GM23338 (cell line): ENCODE measurements at places on chromosomes 2 and 18. TPM values are rescaled to one million over a fixed set of nuclear protein-coding genes. Genes with fewer than 3 reads are reported as not detected.

Gene FSHR
- not detected in 2 replicates for total RNA-seq

Gene SLC9A4
- total RNA-seq: not detected in 2 replicates

Gene WDR33
- 48.1 and 54.7 TPM in 2 replicates for total RNA-seq

Gene KIF1A
- 183 and 214 TPM in 2 replicates for total RNA-seq

Gene EVX2
- total RNA-seq: 0.03 and 0.04 TPM in 2 replicates

Gene IL36RN
- not detected in 2 replicates for total RNA-seq

Gene EVA1A
- total RNA-seq: 7.9 and 8.5 TPM in 2 replicates

Gene C2orf80
- total RNA-seq: 3.1 TPM in 1 of 2 replicates, not detected in the other

Gene GATA6
- total RNA-seq: not detected in 2 replicates

Gene GALR1
- total RNA-seq: 0.74 and 1.1 TPM in 2 replicates

Gene PSMA8
- total RNA-seq: not detected in 2 replicates

DNA sequence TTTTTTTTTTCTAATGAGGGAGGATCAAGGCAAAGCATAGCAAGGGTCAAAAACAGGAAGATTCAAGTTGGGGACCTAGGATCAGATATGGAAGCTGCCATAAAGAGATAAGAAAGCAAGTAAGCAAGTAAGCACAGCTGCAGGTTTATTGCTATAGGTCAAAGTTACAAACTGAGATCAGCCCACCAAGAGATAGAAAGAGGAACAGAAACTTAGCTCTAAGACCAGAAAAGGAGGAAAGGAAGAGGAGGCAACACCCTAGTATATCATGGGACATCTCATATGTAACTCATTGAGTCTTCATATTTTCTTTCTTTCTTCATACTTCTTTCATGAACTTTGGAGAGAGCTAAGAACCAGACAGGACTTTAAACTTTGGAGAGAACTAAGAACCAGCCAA is 295.9 kb upstream of the CRIM1 start:
- H3K4me3 ChIP-seq: no peak overlapping the region
- no peaks in the 10 kb centered on the region for H3K27me3 ChIP-seq
- DNase-seq: no peak
- H3K4me1 ChIP-seq: peaks cover 9% of the 10 kb centered on the region
- no peaks in the 10 kb centered on the region for H3K36me3 ChIP-seq

GRCh38 chr2:75788902-75789301 is 78.2 kb upstream of the GCFC2 start:
- no peak overlapping the region for H3K4me3 ChIP-seq
- H3K4me1 ChIP-seq: no peaks in the 10 kb centered on the region; the same call in 1 of the 2 replicates
- H3K36me3 ChIP-seq: no peaks in the 10 kb centered on the region
- no peak overlapping the region for H3K27ac ChIP-seq
- no peaks in the 10 kb centered on the region for H3K27me3 ChIP-seq

- H3K4me1 ChIP-seq: peaks cover 55% of the 10 kb centered on the region
- H3K4me3 ChIP-seq: no peak overlapping the region
- no peak overlapping the region for H3K27ac ChIP-seq
- H3K36me3 ChIP-seq: no peaks in the 10 kb centered on the region
Observed at GRCh38 chr2:39379643-39380524, 57.2 kb downstream of the MAP4K3 start.

DNA sequence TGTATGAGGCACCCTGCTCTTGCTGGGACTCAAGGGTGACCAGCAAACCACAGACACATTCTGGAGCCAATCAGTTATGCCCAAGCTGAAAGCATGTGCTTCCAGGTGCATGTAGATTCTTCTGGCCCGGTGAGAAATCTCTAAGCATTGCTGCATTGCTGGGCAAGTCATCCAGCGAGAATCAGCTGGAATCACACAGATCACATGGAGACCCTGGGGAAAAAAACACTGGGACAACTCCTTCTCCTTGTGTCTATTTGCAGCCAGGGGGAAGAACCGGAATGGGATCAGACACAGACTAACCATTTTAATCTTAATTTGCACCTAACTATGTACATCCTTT is 119.7 kb upstream of the KLF7 start:
- H3K36me3 ChIP-seq: no peaks in the 10 kb centered on the region
- H3K4me3 ChIP-seq: no peak overlapping the region
- H3K27me3 ChIP-seq: no peaks in the 10 kb centered on the region
- no peak for DNase-seq
- peaks cover 28% of the 10 kb centered on the region for H3K4me1 ChIP-seq

DNA sequence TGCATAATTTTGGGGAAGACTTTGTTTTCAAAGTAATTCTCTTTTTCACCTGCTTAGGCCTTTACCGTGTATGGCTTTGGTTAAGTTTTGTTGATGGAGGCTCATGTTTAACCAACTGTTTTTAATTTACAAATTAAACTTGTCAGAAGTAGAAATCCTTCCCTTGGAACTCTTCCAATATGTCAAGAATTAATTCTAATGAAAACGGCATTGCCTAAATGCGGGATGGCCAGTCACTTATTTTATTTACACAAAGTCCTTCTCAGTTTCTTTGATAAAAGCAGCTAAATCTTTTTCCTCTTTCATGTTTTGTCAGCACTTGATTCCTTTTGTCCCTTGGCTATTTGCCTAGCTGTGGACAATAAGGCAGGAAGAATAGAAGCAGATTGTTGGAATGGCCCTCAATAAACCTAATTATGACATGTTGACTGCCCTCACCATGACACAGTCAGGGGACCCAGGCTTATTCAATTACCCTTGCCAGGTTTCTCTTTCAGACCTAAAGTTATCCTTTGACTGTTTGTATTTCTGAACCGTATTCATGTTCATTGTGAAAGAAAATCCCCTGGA is 26.3 kb downstream of the PAX3 start:
- no peak overlapping the region for H3K4me3 ChIP-seq
- H3K4me1 ChIP-seq: peaks cover 43% of the 10 kb centered on the region
- no peak for DNase-seq
- H3K27me3 ChIP-seq: peaks cover 45% of the 10 kb centered on the region
- H3K27ac ChIP-seq: no peak overlapping the region

DNA sequence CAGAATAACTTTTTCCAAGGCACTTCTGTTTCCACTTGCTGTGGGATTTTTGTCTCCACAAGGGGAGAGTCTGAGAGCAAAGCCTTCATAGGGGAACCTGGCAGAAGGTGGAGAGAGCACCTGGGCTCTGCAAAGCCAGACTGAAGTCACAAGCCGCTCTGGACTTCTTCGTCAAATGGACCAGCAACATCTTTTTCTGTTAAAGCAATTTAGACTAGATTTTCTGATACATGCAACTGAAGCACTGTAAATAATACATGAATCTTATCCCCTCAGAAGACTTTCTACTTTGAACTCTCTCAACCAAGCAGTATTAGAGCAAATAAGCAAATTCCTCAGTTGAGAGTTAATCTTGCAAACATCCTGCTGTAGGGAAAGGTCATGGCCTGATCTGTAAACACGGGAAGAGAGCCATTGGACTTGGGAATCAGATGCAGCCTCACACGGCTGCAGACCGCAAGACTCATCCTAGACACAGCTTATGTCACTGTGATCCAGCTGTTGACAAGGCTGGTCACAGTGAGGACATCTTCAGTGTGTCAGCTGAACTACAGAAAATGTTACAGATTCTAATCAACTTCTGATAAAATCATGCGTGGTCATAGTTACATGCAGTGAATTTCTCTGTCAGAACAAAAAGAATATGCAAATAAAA is 3.2 kb downstream of the SH3YL1 start:
- peaks cover 14% of the 10 kb centered on the region for H3K4me1 ChIP-seq
- no peak overlapping the region for H3K27ac ChIP-seq
- peaks cover 12% of the 10 kb centered on the region for H3K27me3 ChIP-seq
- no peak for DNase-seq
- H3K36me3 ChIP-seq: peaks cover 11% of the 10 kb centered on the region

DNA sequence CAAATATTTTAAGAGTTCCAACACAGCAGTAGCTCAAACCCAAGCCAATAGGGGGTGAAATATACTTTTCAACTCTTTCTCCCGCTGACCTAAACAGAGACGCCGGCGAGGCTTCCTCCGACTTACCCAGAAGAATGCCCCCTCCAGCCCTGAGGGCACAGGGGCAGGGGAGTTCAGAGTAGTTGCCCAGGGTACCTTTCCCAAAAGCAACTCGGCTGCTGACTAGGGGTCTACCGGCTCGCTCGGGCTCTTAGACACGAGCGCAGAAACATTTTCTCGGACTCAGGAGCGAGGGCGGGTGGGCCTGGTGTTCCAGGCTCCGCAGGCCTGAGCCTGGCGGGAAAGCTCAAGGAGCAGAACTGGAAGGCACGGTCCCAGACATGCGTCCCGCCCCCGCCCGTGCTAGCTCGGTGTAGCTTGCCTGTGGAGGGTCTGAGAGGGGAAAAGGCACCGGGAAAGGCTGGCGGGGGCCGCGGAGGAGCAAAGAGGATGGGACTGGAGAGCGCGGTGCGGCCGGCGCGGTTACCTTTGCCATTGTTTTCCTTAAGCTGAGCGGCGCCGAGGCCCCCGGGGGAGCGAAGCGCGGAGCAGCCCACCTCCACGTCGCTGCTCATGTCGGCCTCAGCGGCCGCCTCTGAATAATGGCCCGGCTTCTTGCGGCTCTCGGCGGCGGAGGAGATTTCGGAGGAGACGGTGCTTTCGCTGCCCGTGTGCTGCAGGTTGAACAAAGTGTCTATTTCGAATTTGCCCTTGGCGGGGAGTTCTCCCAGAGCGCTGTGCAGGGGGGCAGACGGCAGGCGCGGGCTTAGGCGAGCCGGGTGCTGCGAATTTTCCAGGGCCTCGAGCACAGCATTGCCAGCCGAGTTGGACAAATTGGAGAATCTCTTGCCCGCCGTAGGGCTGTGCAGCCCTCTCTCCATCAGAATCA is 674 bp downstream of the EVX2 start:
- peaks cover 57% of the 10 kb centered on the region for H3K4me1 ChIP-seq
- peak; percentile 69 for DNase-seq
- H3K4me3 ChIP-seq: peak overlapping the region; percentile 41; the same call in 1 of the 2 replicates
- H3K36me3 ChIP-seq: no peaks in the 10 kb centered on the region

GRCh38 chr2:129610766-129611165 is 368.7 kb upstream of the RAB6C start:
- H3K27me3 ChIP-seq: no peaks in the 10 kb centered on the region
- H3K4me1 ChIP-seq: peaks cover 5% of the 10 kb centered on the region
- no peaks in the 10 kb centered on the region for H3K36me3 ChIP-seq

- H3K27me3 ChIP-seq: no peaks in the 10 kb centered on the region
- H3K4me3 ChIP-seq: no peak overlapping the region
- H3K4me1 ChIP-seq: no peaks in the 10 kb centered on the region
- DNase-seq: no peak
Observed at GRCh38 chr2:43478412-43479086, 117.3 kb downstream of the THADA start.

DNA sequence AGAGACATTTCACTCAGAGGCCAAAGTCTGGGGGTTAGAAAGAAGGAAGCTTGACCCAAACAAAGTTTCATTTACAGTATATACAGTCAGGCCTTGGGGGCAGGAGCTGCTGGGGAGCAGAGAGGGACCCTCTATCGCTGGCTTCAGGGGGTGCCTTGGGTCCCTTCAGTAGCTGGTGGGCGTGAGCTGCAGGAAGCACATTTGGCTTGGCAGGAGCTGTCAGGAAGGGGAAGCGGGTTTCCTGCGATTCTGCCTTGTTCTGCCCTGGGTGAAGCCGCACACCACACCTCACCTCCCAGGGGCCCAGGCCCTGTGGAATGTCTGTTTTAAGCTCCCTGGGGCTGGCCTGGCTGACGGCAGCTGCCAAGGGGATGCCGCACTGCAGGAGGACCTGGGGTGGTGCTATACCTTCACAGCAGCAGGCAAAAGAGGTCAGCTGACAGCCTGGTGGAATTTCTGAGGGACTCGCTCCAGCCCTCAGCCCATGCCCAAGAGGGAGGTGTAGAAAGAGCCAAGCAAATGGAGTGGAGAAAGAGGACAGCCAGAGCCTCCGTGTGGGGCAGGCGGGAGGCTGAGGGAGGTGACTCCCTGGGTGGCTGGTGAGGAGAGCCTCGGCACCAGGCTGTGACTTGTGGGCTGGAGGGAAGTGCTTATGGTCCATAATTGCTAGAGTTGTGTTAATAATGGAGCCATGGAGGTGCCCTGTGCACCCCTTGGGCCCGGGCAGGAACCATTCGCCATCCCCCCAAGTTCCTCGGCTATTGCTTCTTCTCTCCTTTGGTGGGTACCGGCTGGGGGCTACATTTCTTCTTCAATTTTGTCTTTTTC is 43.9 kb downstream of the PSD4 start:
- H3K36me3 ChIP-seq: no peaks in the 10 kb centered on the region
- no peaks in the 10 kb centered on the region for H3K27me3 ChIP-seq
- H3K4me1 ChIP-seq: no peaks in the 10 kb centered on the region
- no peak overlapping the region for H3K4me3 ChIP-seq
- no peak for DNase-seq

- H3K27me3 ChIP-seq: no peaks in the 10 kb centered on the region
- H3K27ac ChIP-seq: no peak overlapping the region
- no peak overlapping the region for H3K4me3 ChIP-seq
- DNase-seq: no peak
- H3K4me1 ChIP-seq: no peaks in the 10 kb centered on the region
- H3K36me3 ChIP-seq: no peaks in the 10 kb centered on the region
Observed at GRCh38 chr2:81583311-81584108, 1279.0 kb upstream of the LRRTM1 start.

DNA sequence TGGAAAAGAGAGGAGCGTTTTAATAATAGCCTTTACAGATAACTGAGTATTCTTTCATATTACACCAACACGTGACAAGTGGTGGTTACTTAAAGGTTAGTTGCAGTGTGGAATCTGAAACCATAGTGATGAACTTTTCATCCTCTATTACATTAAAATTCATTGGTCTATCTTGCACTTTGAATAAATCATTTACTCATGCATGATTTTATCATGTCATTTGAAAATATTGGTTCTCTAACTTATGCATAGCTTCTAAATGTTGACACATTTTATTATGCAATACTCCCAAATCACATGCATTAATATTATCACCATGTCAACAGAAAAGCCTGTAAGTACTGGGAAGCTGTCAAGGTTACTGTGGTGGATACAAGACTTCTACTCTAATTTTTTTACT is 1432.2 kb downstream of the LRP1B start:
- H3K4me3 ChIP-seq: no peak overlapping the region
- no peak overlapping the region for H3K27ac ChIP-seq
- DNase-seq: no peak

DNA sequence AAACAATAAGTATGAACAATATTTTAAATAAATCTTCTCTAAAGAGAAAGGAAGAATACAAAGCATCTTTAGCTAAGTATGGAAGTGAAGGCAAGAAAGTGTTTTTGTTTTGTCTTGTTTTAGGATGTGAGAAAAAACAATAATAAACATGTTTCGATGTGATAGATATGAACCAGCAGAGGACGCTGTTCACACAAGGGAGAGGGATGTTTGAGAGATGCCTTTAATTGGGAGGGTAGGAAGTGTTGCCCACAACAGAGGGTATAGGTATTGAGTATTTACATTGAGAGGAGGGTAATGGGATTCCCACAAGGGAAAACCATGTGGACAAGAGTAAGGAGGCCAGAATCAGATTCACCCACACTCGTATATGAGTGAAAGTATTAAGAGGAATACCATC is 55.1 kb downstream of the CDH19 start:
- no peak overlapping the region for H3K4me3 ChIP-seq
- peak; percentile 82 for DNase-seq
